ENCODE measurements at places on chromosomes 11 and 22. TPM values are rescaled to one million over a fixed set of nuclear protein-coding genes. Genes with fewer than 3 reads are reported as not detected.
A peak's percentile ranks its signal among the peaks of the same experiment; 100 is the strongest.

GRCh38 chr22:29830585-29830984, 7.5 kb downstream of the ASCC2 start:
- no peaks in the 10 kb centered on the region for H3K36me3 ChIP-seq
- H3K4me3 ChIP-seq, result no peak overlapping the region
- H3K27me3 ChIP-seq, result no peaks in the 10 kb centered on the region
- peak overlapping the region; percentile 17 for H3K27ac ChIP-seq
- H3K4me1 ChIP-seq, result peaks cover 11% of the 10 kb centered on the region

- H3K27ac ChIP-seq, result no peak overlapping the region
- H3K4me1 ChIP-seq, result peaks cover 10% of the 10 kb centered on the region
- H3K4me3 ChIP-seq, result no peak overlapping the region
Measured at GRCh38 chr22:26660961-26661578, 3.7 kb downstream of the MIAT start.

DNA sequence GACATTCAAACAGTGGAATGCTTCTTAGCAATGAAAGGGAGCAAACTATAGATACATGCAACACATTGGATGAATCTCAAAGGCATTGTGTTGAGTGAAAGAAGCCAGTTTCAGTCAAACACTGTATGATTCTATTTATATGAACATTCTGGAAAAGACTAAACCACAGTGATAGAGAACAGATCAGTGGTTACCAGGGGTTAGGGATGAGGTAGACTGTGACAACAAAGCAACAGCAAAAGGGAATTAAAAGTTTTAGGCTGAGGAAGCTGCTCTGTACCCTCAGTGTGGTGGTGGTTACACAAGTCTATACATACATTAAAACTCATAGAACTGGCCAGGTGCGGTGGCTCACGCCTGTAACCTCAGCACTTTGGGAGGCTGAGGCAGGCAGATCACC, 23.0 kb downstream of the FDX1 start:
- no peak overlapping the region for H3K27ac ChIP-seq
- H3K27me3 ChIP-seq, result no peaks in the 10 kb centered on the region
- H3K36me3 ChIP-seq, result no peaks in the 10 kb centered on the region
- no peak for DNase-seq

DNA sequence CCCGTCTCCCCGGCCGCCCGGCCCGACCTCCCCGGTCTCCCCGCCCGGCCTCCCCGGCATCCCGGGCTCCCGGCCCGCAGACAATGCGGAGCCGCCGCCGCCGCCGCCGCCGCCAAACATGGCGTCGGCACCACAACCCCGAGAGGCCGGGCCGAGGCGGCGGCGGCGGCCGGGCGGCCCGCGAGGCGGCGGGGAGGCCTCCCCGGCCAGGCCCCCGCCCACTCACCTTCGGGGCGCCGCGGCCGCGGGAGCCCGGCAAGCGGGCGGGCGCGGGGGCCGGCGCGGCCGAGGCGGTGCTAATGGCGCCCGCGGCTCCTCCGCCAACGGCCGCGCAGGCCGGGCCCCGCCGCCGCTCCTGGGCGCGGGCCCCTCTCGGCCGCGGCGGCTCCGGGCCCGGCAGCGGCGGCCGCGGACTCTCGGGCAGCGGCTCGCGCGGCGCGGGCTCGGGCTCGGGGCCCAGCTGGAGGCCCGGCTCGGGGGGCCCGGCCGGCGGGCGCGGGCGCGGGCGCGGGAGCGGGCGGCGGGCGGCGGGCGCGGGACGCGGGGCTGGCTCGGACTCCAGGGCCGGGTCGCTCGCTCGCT, 311 bp downstream of the BRD1 start:
- H3K36me3 ChIP-seq, result peaks cover 9% of the 10 kb centered on the region
- H3K4me3 ChIP-seq, result peak overlapping the region; percentile 95
- H3K27me3 ChIP-seq, result no peaks in the 10 kb centered on the region
- peaks cover 17% of the 10 kb centered on the region for H3K4me1 ChIP-seq
- H3K27ac ChIP-seq, result no peak overlapping the region
- DNase-seq, result no peak

Gene CD44
- total RNA-seq, result 181 TPM

- no peak overlapping the region for H3K27ac ChIP-seq
- H3K36me3 ChIP-seq, result no peaks in the 10 kb centered on the region
- no peak for DNase-seq
- no peaks in the 10 kb centered on the region for H3K4me1 ChIP-seq
- no peak overlapping the region for H3K4me3 ChIP-seq
- peaks cover 77% of the 10 kb centered on the region for H3K27me3 ChIP-seq
Measured at GRCh38 chr11:119816660-119817059, 87.7 kb upstream of the NECTIN1 start.

GRCh38 chr22:27750584-27751265, 50.8 kb downstream of the MN1 start:
- no peak overlapping the region for H3K27ac ChIP-seq
- DNase-seq, result no peak
- H3K4me1 ChIP-seq, result peaks cover 11% of the 10 kb centered on the region
- H3K36me3 ChIP-seq, result no peaks in the 10 kb centered on the region

DNA sequence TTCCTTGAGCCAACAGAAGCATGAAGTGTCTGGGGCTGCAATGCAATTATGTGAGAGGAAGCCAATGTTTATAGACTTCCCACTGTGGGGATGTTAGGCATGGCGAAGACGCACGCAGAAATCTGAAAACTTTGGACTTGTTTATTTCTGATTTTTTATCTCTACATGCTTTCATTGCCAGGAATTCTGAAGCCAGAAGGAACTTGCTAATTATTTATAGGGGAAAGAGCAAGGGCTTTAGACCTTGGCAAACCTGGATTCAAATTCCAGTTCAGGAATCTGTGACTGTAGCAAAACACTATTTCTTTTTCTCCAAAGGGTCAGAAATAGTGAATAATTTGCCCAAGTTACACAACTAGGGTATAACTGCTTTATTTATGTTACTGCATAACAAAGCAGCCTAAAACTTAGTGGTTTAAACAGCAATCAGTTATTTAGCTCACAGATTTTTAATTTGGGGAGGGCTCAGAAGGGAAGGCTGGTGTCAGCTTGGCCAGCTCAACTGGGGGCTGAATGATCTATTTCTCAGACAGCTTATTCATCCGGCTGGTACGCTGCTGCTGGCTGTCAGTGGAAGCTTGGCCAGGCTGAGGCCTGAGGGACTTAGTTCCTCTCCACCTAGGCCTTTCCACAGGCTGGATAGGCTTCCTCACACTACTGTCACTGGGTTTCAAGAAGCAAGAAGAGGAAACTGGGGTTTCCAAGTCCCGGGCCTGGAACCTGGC, 1.9 kb upstream of the OR6Q1 start:
- DNase-seq, result no peak
- no peaks in the 10 kb centered on the region for H3K36me3 ChIP-seq
- H3K27me3 ChIP-seq, result peaks cover 28% of the 10 kb centered on the region

GRCh38 chr22:37141971-37142370, 7.7 kb downstream of the IL2RB start:
- H3K4me1 ChIP-seq, result no peaks in the 10 kb centered on the region
- no peaks in the 10 kb centered on the region for H3K27me3 ChIP-seq
- H3K27ac ChIP-seq, result no peak overlapping the region
- no peaks in the 10 kb centered on the region for H3K36me3 ChIP-seq
- H3K4me3 ChIP-seq, result no peak overlapping the region
- no peak for DNase-seq

DNA sequence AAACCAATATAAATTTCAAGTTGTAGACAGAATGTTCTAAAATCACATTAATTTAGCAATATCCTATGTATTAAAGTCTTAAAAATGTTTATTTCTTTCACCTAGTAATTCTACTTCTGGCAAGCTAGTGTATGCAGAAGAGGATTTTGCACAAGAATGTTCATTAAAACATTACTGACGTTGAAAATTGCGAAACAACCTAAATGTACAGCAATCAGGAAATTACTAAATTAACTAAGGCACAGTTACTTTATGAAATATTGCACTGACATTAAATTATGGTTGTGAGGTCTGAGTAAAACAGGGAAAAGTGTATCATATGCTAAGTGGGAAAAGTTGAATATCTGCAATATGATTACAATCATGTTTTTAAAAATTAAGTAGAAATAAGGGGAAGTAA, 4.1 kb downstream of the SLC36A4 start:
- H3K36me3 ChIP-seq, result no peaks in the 10 kb centered on the region
- no peaks in the 10 kb centered on the region for H3K27me3 ChIP-seq
- 0 out of 2 replicates have a peak, but pooled peaks cover 3% of the 10 kb centered on the region for H3K4me1 ChIP-seq
- DNase-seq, result no peak
- no peak overlapping the region for H3K27ac ChIP-seq
- no peak overlapping the region for H3K4me3 ChIP-seq

Gene PRODH
- total RNA-seq, result 0.84 TPM

DNA sequence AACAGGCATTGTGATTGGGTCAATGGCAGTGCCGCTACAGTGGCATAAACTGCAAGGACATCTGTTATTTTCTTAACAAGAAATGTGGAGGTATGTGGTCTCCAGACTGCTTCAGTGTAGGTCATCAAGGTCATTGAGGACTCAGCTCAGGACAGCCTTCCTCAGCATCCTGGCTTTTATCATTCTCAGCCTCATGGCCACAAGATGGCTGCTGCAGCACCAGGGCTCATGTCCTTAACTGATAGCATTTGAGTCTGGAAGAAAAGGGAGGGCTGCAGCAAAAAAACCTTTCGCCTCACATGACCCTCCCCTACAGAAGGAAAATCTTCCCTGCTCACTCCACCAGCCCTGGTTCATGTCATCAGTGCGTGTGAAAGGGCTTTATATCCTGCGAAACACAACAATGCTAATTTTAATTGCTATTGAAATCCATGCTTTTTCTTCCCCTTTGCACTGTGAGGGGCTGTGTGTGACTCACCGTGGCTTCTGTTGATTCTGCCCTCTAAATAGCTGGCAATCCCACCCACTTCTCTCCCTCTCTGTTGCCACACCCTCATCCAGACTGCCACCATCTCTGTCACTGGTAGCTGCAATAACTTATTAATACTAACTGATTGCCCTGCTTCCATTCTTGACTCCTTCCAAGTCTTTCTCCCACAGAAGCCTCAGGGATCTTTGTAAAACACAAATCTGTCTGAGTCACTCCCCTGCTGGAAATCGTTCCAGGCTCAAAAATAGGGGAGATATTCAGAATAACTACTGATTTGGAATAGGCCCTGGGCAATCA, 43.8 kb downstream of the CHRDL2 start:
- no peak overlapping the region for H3K27ac ChIP-seq
- peaks cover 18% of the 10 kb centered on the region for H3K4me1 ChIP-seq
- no peak overlapping the region for H3K4me3 ChIP-seq
- no peaks in the 10 kb centered on the region for H3K27me3 ChIP-seq
- no peaks in the 10 kb centered on the region for H3K36me3 ChIP-seq

Gene TIMM10B
- total RNA-seq, result 26.4 TPM

GRCh38 chr22:44572414-44573207, 74.6 kb upstream of the RTL6 start:
- no peak for DNase-seq
- H3K27me3 ChIP-seq, result no peaks in the 10 kb centered on the region
- H3K4me1 ChIP-seq, result 0 out of 2 replicates have a peak, but pooled peaks cover 5% of the 10 kb centered on the region
- H3K36me3 ChIP-seq, result no peaks in the 10 kb centered on the region
- H3K27ac ChIP-seq, result no peak overlapping the region

DNA sequence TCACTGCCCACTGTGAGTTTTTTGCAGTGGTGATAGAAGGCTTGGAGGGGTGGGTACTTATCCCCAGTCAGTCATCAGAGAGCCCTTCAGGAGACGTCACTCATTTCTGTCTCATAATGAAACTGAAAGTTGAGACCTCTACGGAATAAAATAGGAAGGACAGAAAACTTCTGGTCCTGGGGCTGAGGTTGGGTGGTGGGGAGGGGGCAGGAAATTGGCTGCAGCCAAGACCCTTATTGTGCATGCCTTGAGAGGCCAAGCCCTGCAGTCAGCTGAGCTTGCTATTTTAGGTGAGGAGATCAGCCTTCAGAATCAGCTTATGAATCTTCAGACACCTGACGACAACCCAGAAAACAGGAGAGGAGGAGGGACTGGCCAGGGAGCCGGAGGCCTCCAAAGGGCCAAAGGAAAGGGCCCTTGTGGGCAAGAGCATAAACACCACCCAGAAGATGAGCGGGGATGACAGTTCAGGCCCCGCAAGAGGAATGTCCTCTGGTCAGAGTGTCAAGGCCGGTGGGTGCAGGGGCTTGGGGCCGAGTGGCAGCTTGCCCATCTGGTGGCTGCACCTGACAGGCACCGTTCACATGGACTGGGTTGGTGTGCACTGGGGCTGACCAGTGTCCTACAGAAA, 17.9 kb upstream of the ADA2 start:
- no peak overlapping the region for H3K27ac ChIP-seq
- H3K27me3 ChIP-seq, result peaks cover 8% of the 10 kb centered on the region
- DNase-seq, result no peak
- no peaks in the 10 kb centered on the region for H3K4me1 ChIP-seq
- H3K4me3 ChIP-seq, result no peak overlapping the region

Gene NXPE1
- not detected for total RNA-seq

GRCh38 chr11:68987211-68987610, 6.4 kb upstream of the MRGPRD start:
- H3K36me3 ChIP-seq, result no peaks in the 10 kb centered on the region
- H3K27ac ChIP-seq, result no peak overlapping the region
- DNase-seq, result no peak
- H3K4me3 ChIP-seq, result no peak overlapping the region
- H3K4me1 ChIP-seq, result no peaks in the 10 kb centered on the region

DNA sequence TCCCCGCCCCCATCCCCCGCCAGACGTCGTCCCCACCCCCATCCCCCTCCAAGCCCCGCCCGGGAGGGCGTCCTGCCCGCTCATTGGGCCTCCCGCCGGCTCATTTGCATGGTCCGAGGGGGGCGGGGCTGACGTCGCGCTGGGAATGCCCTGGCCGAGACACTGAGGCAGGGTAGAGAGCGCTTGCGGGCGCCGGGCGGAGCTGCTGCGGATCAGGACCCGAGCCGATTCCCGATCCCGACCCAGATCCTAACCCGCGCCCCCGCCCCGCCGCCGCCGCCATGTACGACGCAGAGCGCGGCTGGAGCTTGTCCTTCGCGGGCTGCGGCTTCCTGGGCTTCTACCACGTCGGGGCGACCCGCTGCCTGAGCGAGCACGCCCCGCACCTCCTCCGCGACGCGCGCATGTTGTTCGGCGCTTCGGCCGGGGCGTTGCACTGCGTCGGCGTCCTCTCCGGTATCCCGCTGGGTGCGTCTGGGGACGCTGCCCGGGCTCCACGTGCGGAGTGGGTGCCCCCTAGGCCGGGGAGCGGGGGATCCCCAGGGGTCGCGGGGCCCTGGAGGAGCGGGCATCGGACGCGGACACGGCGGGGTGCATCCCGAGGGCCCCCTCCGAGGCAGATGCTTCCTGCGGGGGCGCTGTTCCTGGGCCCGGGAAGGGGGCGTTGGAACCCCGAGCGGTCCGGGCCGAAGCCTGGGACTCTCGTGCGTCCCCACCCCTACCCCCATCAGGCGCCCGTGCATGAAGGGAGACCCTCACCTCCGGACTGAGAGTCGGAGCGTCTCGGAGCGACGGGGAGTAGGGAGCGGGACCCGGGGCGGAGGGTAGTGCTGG, at the start of gene PNPLA3:
Gene PNPLA3 (plus strand): TSS at position 175 of the 834 bp plus-strand sequence. CDS start 107 bp downstream, at position 282.
- H3K36me3 ChIP-seq, result no peaks in the 10 kb centered on the region
- H3K4me1 ChIP-seq, result peaks cover 17% of the 10 kb centered on the region
- no peaks in the 10 kb centered on the region for H3K27me3 ChIP-seq
- peak; percentile 66 for DNase-seq
- no peak within 1 kb of the TSS for H3K27ac ChIP-seq
- H3K4me3 ChIP-seq, result peak within 1 kb of the TSS; percentile 66

DNA sequence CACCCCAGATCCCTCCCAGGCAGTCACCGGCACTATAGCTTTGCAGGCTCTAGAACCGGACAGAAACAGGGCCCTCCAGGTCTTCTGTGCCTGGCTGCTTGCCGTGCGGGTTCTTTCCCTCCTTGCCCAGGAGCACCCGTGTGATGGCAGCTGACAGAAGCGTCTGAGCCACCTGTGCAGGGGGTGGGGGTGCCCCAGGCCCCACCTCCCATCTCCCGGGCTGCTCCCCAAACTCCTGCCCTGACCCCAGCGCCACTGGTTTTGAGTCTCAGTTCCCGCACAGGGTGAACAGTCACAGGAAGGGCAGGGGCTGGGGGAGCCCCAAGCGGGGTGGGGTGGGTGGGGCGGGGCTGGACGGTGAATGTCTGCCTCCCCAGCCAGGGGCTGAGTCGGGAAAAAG, 13.2 kb upstream of the PHLDA2 start:
- no peak overlapping the region for H3K27ac ChIP-seq
- H3K4me1 ChIP-seq, result peaks cover 19% of the 10 kb centered on the region
- peaks cover 19% of the 10 kb centered on the region for H3K36me3 ChIP-seq
- H3K4me3 ChIP-seq, result no peak overlapping the region
- no peak for DNase-seq
